Natural killer cell (primary cell): ENCODE measurements at places on chromosomes 2 and 18. TPM values are rescaled to one million over a fixed set of nuclear protein-coding genes. Genes with fewer than 3 reads are reported as not detected.

- no peaks in the 10 kb centered on the region for H3K27me3 ChIP-seq
- H3K27ac ChIP-seq: no peak overlapping the region
- no peak for DNase-seq
- H3K36me3 ChIP-seq: no peaks in the 10 kb centered on the region
- H3K4me3 ChIP-seq: no peak overlapping the region
Measured at GRCh38 chr2:237189799-237190198, 104.1 kb downstream of the COPS8 start.

GRCh38 chr18:44743631-44744030 lies 62.9 kb downstream of the SETBP1 start:
- H3K4me3 ChIP-seq: no peak overlapping the region
- DNase-seq: no peak
- no peaks in the 10 kb centered on the region for H3K4me1 ChIP-seq
- no peaks in the 10 kb centered on the region for H3K36me3 ChIP-seq
- no peak overlapping the region for H3K27ac ChIP-seq

- no peak overlapping the region for H3K4me3 ChIP-seq
- H3K36me3 ChIP-seq: no peaks in the 10 kb centered on the region
- DNase-seq: no peak
- no peaks in the 10 kb centered on the region for H3K4me1 ChIP-seq
- no peak overlapping the region for H3K27ac ChIP-seq
- no peaks in the 10 kb centered on the region for H3K27me3 ChIP-seq
Measured at GRCh38 chr2:164498836-164499235, 122.4 kb downstream of the GRB14 start.

DNA sequence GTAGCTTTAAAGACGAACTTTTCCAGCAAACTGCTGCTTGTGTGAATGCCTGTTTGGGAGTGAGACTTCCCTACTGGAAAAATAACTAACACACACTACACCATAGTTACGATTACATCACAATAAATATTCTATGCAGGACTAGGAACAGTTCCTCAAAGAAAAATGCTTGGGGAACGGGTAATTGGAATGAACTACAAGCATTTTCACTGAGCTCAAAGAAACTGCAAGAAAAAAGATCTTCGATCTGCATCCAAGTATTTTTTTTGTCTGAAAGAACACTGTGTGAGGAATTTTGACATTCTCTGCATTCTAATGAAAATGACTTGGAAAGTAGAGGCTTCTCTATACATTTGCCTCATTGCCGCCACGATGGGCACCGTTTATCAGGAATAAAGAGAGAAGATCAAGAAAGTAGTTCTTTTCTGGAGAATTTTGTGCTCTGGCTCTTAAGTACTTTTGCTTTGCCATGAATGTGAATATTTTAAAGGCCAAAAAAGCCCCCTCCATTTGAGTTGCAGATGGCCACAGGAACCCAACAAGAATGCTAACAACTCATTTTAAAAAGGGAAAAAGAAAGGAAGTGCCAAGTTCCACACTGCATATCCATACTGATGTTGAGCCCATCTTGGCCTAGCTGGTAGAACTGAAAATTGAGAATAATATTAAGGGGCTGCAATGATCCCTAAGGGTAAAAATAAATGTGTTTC lies 13.6 kb downstream of the LYPD1 start:
- H3K27me3 ChIP-seq: no peaks in the 10 kb centered on the region
- H3K4me3 ChIP-seq: no peak overlapping the region
- no peak for DNase-seq
- H3K27ac ChIP-seq: no peak overlapping the region
- H3K4me1 ChIP-seq: no peaks in the 10 kb centered on the region

- no peaks in the 10 kb centered on the region for H3K36me3 ChIP-seq
- H3K27ac ChIP-seq: peak overlapping the region; percentile 49
- H3K4me1 ChIP-seq: peaks cover 5% of the 10 kb centered on the region
Measured at GRCh38 chr2:11945139-11946126, 199.0 kb downstream of the LPIN1 start.

DNA sequence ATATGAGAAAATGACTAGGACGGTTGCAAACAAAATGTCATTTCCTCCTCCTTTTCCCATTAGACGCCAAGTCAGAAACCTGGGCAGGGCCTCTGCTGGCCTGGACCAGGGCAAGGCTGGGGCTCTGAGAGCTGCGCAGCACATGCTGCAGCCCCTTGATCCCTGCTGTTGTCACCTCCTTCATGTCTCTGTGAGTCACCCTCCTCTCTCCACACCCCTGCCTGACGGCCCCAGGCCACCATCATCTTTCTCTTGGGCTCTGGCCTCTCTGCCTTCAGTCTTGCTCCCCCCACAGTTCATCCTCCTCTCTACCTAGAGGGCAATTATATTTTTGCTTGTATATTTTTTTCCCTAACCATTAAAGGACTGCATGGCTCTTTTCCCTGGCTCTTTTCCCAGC lies 10.0 kb downstream of the FLACC1 start:
- DNase-seq: no peak
- no peaks in the 10 kb centered on the region for H3K4me1 ChIP-seq
- H3K27ac ChIP-seq: no peak overlapping the region
- no peak overlapping the region for H3K4me3 ChIP-seq
- no peaks in the 10 kb centered on the region for H3K36me3 ChIP-seq

DNA sequence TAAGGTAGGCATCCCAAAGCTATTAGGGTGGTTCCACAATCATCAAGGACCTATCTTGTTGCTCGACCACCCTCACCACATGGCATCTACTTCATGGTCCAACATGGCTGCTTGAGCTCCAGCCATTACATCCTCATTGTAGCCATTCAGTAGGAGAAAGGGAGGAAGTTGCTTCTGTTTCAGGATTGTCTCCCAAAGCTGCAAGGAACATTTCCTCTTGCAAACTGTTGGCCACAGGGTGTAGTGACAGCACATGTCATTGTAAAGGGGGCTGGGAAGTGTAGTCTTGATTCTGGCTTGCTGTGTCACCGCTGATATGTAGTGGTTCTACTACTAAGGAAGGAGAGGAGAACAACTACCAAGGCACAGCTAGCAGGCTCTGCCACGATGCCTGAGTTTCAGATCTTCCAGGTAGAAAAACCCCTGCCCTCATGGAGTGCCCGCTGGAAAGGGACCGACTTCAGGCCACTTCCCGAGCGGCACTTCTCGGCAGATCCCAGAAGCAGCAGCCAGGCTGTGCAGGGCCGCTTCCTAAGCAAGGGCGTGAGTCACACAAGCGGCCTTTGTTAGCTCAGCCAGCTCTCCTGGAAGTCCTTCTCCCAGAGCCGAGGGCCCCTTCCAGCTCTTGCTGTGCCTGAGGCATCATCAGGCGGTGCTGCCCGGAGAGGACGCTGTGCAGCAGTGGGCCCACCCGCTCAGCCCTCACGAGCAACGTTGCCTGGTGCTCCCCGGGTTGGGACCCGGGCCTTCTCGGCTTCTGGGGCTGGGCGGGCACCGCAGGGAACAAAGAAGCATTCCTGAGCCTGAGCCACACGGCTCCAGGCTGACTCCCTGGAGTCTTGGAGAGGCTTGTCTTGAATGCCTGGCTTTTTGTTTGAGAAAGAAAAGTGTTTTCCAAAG lies 58.2 kb downstream of the HS6ST1 start:
- no peak for DNase-seq
- no peak overlapping the region for H3K27ac ChIP-seq
- H3K27me3 ChIP-seq: no peaks in the 10 kb centered on the region
- H3K4me1 ChIP-seq: peaks cover 2% of the 10 kb centered on the region

GRCh38 chr2:182652326-182652725 lies 63.7 kb upstream of the DNAJC10 start:
- H3K4me3 ChIP-seq: no peak overlapping the region
- H3K27ac ChIP-seq: no peak overlapping the region
- no peaks in the 10 kb centered on the region for H3K4me1 ChIP-seq

- DNase-seq: no peak
- H3K27ac ChIP-seq: no peak overlapping the region
- no peaks in the 10 kb centered on the region for H3K4me1 ChIP-seq
Measured at GRCh38 chr2:126536605-126537200, 119.3 kb upstream of the GYPC start.

- H3K27me3 ChIP-seq: no peaks in the 10 kb centered on the region
- H3K36me3 ChIP-seq: no peaks in the 10 kb centered on the region
- no peak overlapping the region for H3K27ac ChIP-seq
- no peaks in the 10 kb centered on the region for H3K4me1 ChIP-seq
- no peak overlapping the region for H3K4me3 ChIP-seq
- no peak for DNase-seq
Measured at GRCh38 chr18:62445386-62445917, 77.4 kb upstream of the ZCCHC2 start.

DNA sequence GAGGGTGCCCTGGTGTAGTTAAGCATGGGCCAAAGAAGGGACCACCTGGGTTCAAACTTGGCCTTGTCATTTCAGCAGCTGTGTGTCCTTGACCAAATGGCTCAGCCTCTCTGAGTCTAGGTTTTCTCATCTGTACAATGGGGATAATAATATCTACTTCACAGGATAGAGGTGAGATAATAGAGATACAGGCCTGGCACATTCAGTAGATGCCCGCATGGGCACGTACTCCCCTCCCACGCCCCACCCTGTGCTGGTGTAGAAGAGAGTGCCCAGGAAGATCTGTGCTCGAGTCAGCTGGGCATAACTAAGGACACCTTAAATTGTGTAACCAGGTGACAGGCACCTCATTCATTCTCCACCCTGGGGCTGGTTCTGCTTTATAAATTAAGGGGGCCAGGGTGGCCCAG lies 8.4 kb upstream of the TMEM185B start:
- peak overlapping the region; percentile 89 for H3K27ac ChIP-seq
- no peaks in the 10 kb centered on the region for H3K36me3 ChIP-seq
- H3K27me3 ChIP-seq: no peaks in the 10 kb centered on the region
- H3K4me1 ChIP-seq: peaks cover 34% of the 10 kb centered on the region

DNA sequence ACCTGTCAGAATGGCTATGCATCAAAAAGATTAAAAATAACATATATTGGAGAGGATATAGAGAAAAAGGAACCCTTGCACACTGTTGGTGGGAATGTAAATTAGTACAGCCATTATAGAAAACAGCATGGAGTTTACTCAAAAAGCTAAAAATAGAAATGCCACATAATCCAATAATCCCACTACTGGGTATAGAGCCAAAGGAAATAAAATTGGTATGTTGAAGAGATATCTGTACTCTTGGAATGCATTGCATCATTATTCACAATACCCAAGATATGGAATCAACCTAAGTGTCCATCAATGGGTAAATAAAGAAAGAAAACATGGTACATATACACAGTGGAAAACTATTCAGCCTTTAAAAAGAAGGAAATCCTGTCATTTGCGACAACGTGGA lies 77.2 kb downstream of the C1D start:
- no peak overlapping the region for H3K4me3 ChIP-seq
- no peak overlapping the region for H3K27ac ChIP-seq
- no peaks in the 10 kb centered on the region for H3K27me3 ChIP-seq
- no peak for DNase-seq
- no peaks in the 10 kb centered on the region for H3K4me1 ChIP-seq
- H3K36me3 ChIP-seq: no peaks in the 10 kb centered on the region

DNA sequence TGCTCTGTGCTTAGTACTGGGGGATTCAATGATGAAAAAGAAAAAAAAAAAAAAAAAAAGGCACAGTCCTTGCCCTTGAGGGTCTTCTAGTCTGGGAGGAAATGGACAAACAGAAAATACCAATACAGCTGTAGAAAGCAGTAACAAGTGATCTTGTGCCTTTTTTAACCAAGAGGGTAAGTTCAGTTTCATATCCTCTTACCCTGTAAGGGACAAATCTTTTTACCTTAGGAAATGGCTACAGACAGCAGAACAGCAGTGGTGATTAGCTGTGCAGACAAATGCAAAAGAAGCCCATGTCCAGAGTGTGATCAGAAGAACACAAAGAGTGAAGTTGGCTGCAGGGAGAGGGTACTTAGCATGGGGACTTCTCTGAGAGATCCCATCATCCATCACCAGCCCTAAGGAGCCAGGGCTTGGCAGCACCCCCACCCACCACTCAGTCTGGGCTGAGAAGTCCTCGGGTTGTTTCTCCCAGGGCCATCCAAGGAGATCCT lies 102.9 kb downstream of the ALPK2 start:
- H3K27me3 ChIP-seq: peaks cover 3% of the 10 kb centered on the region
- H3K4me1 ChIP-seq: no peaks in the 10 kb centered on the region
- H3K36me3 ChIP-seq: no peaks in the 10 kb centered on the region
- DNase-seq: no peak
- H3K4me3 ChIP-seq: no peak overlapping the region

GRCh38 chr18:70621710-70622109 lies 332.9 kb downstream of the SOCS6 start:
- H3K4me1 ChIP-seq: peaks cover 11% of the 10 kb centered on the region
- H3K27me3 ChIP-seq: no peaks in the 10 kb centered on the region
- H3K4me3 ChIP-seq: no peak overlapping the region
- no peaks in the 10 kb centered on the region for H3K36me3 ChIP-seq

- no peak overlapping the region for H3K27ac ChIP-seq
- H3K4me1 ChIP-seq: no peaks in the 10 kb centered on the region
- H3K4me3 ChIP-seq: no peak overlapping the region
- DNase-seq: no peak
- no peaks in the 10 kb centered on the region for H3K27me3 ChIP-seq
- no peaks in the 10 kb centered on the region for H3K36me3 ChIP-seq
Measured at GRCh38 chr2:75960472-75961009, 249.8 kb upstream of the GCFC2 start.

GRCh38 chr18:8097927-8098326 lies 511.3 kb upstream of the RAB12 start:
- H3K36me3 ChIP-seq: no peaks in the 10 kb centered on the region
- no peak for DNase-seq
- no peak overlapping the region for H3K27ac ChIP-seq
- no peaks in the 10 kb centered on the region for H3K27me3 ChIP-seq
- H3K4me3 ChIP-seq: no peak overlapping the region

Gene CRYGC
- not detected for total RNA-seq

Gene HAT1
- total RNA-seq: 29.7 TPM

Gene RIT2
- total RNA-seq: not detected

Gene ECEL1
- total RNA-seq: not detected

Gene IER3IP1
- total RNA-seq: 8.4 TPM

Gene SCN9A
- 1.4 TPM for total RNA-seq

Gene DSG2
- 0.53 TPM for total RNA-seq

Gene SLC4A1AP
- total RNA-seq: 24.8 TPM

Gene PARD6G
- not detected for total RNA-seq
